ENCODE measurements at places on chromosomes 13 and 19.
A peak's percentile ranks its signal among the peaks of the same experiment; 100 is the strongest.

DNA sequence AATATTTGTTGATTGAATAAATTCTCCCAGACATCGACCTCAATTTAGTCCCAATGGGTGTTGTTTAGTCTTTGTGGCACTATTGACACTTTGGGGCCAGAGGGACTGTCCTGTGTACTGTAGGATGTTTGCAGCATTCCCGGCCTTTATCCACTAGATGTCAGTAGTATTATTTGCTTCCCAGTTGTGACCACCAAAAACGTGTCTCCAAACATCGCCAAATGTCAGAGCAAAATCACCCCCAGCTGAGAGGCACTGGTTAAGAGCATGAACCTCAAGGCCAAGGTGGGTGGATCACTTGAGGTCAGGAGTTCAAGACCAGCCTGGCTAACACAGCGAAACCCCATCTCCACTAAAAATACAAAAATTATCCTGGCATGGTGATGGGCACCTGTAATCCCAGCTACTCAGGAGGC, 15.4 kb downstream of the NLRP12 start:
- DNase-seq, result peak; percentile 25

GRCh38 chr13:26742691-26743358, 17.8 kb downstream of the GPR12 start:
- DNase-seq, result no peak

- DNase-seq, result peak; percentile 60
Observed at GRCh38 chr19:18519962-18520847, 1.7 kb downstream of the ELL start.

DNA sequence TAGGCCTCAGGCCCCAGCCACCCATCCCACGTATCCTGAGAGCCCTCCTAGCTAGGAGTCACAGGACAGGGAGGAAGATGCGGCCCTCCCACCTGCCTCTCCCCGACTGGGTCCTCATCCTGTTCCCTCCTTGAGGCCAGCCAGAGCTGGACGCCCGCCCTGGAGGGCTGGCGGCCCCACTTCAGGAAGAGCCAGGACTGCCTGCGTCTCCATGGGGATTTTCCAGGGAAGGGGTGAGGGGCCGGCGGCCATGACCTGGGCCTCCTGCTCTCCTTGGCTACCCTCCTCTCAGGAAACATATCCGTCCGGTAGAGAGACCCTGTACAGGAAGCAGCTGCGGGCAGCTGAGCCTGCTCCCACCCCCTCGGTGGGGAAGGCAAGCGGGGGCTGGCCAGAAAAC, 11.3 kb upstream of the PRKD2 start:
- no peak for DNase-seq

DNA sequence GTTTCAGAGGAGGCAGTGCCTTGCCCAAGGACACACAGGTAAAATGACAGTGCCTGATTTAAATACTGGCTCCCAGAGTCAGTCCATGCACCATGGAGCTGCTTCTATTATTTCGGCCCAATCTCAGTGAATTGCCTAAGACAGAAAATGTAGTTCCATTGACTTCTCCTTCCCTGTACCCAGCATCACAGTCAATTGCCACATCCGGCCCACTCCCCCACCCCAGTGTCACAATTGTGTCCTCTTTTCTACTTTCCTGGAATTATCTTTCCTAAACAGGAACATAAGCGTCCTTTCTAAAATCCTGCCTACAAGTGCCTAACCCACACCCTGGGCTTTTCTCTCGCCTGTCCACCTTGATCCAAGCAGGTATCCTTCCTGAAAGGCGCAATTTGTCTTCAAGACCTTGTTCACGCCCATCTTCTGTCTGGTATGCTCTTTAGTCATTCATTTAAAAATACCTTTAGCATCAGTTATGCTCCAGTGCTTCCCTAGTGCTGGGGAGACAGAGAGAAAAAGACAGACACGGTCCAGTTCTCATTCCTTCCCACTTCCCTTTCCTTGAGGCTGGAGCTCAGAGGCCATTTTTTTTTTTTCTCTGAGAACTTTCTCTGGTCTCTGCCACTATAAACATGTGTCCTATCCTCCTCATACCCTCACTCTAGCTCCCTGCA, 411.4 kb downstream of the LIG4 start:
- DNase-seq, result no peak

DNA sequence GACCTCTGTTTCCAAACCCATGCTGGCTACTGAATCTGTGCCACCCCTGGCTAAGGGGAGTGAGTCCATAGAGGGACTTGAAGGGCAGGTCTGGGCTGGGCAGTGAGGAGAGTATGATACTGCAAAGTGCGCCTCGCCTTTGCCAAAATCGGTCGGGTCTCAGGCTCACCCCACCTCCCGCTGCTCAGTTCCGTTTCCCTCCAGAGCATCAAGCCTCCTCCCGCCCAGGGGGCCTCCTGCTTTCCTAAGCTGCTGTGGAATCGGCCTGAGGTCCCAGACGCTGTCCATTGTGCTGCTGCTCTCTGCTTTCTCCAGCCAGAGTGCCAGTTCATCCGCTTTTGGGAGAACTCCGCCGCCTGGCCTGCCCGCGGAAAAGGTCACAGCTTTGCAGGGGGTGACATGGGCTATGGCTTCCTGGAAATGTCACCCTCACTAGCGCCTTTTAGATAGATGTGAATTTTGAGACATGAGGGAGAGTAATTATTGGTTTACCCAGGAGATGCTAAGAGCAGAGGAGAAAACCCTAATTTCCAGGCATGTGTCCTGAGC, 1418.4 kb downstream of the UQCRFS1 start:
- peak; percentile 44 for DNase-seq

DNA sequence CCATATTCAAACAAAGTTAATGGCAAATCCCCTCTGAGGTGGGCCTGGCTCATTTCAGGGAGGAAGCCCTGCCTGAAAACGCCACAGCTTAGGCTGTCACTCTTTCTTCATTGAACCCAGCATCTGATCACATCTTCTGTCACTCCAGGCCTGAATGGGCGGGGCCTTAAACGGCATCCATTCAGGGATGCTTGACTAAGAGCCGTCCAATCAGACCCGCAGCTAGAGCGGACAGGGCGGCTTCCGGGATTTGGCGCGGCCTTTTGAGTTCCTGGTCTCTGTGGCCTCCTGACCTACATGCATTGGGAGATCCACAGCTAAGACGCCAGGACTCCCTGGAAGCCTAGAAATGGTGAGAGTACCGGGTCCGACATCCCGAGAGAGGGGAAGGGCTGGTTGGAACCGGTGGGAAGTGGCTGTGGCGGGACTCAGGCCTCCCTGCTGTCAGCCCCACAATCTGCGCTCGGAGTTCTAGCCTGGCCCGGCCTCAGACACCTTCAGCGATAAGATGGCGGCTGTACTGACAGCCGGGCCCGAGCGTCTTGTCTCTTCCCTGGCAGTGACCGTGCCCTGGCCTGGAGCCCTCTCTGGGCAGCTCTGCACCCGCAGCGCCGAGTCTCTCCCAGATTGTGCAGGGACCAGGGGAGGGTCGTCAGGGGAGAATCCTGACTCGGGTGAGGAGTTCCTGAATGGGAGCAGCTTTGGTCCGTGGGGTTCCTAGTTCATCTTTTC, at the start of gene ZNF723:
Gene ZNF723 (plus strand): TSS at position 261 of the 732 bp plus-strand sequence. CDS start 89 bp downstream, at position 350.
- DNase-seq, result no peak

- no peak for DNase-seq
Observed at GRCh38 chr19:8511573-8512101, 2.3 kb downstream of the ZNF414 start.

GRCh38 chr13:75181906-75182305, 300.1 kb downstream of the TBC1D4 start:
- DNase-seq, result no peak

- DNase-seq, result no peak
Observed at GRCh38 chr19:48081106-48081505, 29.5 kb downstream of the PLA2G4C start.

- no peak for DNase-seq
Observed at GRCh38 chr13:109781384-109782065, 4.9 kb downstream of the IRS2 start.

DNA sequence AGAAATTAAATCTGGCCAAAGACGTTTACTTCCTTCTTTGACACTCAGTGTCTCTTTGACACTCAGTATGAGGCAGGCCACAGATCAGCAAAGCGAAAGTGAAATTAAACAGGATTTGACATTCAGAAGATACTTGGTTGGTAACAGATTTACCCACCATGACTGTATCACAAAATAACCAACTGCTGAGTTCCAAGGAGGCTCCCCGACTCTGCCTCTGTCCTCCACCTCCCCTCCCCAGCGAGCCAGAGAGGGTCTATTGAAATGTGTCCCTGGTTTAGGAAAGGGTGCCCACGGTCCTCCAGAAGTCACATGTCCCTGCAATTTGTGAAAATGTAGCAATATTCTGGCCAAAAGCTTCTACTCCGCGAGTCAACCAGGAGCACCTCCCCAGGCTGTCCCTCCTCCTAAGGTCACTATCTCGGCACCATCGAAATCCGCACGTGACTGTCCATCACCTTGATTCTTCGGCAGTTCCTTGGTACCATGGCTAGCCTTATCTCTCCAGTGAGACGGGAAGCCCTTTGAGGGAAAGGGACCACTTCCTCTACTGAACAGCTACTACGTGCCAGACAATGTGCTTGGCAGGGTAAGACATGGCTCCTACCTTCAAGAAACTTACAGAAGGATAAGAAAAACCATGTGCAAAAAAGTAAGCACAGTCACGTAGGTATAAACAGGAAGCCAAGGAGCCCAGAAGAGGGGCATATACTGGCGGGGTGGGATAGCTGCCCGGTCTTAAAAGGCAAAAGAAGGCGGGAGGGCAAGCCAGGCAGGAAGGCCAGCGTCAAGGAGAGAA, 1.5 kb downstream of the N4BP2L1 start:
- DNase-seq, result no peak

GRCh38 chr19:45130888-45131615, 29.7 kb downstream of the NKPD1 start:
- DNase-seq, result no peak

GRCh38 chr19:13797870-13798269, 2.6 kb downstream of the ZSWIM4 start:
- no peak for DNase-seq

DNA sequence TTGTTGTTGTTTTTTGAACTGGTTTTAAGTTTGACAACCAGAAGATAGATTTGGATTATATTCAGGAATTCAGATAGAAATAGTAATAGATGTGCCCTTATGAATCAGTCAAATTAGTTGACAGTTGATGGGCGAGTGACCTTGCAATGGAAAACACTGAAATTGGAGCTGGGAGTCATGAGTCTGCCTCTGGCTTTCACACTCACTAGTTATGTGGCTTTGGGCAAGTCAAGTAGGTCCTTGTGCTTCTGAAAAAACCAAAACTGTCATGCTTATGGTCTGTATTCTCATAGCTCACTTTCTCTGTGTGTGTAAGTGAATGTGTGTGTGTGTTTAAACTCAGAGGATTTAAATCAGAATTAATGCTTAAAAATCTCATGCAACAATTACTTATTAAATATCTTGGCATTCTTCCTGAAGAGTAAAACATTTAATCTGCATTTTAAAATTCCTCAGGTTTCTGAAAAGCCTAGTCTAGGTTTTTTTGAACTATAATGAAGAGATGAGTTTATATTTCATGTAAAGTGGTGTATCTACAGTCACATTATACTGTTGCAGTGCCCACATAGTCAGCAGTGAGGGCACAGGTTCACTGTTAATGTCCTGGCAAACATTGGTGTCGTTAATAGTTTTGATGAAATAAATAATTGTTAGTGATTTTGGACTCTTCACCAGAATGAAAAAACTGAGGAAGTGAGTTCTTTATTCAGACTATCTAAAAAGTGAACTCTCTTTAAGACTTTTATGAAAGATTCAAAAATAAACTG, 32.5 kb downstream of the UCHL3 start:
- DNase-seq, result no peak

- no peak for DNase-seq
Observed at GRCh38 chr13:73967397-73968165, 166.6 kb downstream of the KLF12 start.

DNA sequence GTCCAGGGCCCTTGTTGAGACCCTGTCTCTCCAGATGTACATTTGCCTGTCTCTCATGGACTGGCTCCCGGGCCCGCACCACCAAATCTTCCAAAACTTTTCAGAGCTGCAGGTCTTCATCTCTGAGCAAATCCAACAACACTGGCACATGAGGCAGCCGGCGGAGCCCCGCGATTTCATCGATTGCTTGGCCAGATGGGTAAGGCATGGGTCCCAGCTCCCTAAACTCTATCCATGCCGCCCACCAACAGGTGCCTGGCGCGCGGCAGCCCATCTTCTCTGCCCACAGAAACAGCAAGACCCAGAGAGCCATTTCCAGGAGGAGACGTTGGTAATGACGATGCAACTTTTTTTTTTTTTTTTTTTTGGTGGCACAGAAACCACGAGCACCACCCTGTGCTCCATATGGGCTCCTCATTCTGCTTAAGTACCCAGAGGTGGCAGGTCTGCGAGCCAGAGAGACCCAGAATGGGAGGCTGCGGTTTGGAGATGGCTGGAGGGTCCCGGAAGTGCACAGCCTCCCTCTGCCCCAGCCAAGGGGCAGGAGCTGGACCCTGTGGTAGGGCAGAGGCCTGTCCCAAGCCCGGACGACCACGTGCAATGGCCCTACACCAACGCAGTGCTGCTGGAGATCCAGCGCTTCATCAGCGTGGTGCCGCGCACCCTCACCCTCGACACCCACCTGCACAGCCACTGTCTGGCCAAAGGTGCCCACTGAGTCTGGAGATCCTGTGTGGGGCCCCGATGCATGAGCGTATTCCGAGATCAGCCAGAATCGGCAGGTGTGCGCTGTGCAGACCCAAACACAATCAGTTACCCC, 22.6 kb downstream of the CYP2F1 start:
- no peak for DNase-seq

- no peak for DNase-seq
Observed at GRCh38 chr19:35316560-35316959, 12.4 kb upstream of the CD22 start.

- DNase-seq, result no peak
Observed at GRCh38 chr13:42750794-42751193, 30.6 kb upstream of the FAM216B start.

- DNase-seq, result no peak
Observed at GRCh38 chr13:79126706-79127105, 279.3 kb downstream of the RBM26 start.

- no peak for DNase-seq
Observed at GRCh38 chr13:47420020-47420419, 523.2 kb upstream of the HTR2A start.

DNA sequence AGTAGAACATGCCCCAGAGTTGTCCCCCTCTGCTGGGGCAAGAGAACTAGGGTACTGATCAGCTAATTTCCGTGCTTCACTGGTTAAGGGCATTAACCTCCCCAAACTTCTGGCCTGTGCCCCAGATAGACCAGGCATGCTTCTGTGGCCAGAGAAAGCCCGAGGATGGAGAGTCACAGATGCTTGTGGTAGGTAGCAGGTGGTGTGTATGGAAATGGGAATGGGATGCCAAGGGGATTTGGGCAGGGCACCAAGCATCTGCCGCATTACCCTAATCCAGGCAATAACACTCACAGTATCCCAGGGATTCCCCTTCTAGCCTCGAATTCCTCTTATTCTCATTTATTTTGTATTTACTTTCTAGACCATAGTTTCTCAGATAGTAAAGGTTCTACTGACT, 124.8 kb upstream of the KLF12 start:
- no peak for DNase-seq

Measured in HAP-1 (cell line).